ENCODE measurements at places on chromosomes 16 and 17.

- no peak for DNase-seq
Observed at GRCh38 chr16:88965411-88965810, 11.6 kb downstream of the CBFA2T3 start.

DNA sequence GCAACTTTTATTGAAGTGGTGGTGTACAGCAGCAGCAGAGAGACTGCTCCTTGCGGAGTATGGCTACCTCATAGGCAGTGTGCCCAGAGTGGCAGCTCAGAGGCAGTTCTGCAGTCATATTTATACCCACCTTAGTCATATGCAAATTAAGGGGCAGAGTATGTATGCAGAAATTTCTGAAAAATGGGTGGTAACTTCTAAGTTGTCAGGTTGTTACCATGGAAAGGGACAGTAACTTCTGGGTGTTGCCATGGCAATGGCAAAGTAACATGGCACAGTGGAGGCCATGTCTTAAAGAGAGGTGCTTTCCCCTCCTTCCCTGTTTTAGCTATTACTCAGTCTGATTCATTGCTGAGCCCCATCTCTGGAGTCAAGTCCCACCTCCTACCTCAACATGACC is 53.4 kb downstream of the MEOX1 start:
- peak; percentile 67 for DNase-seq

DNA sequence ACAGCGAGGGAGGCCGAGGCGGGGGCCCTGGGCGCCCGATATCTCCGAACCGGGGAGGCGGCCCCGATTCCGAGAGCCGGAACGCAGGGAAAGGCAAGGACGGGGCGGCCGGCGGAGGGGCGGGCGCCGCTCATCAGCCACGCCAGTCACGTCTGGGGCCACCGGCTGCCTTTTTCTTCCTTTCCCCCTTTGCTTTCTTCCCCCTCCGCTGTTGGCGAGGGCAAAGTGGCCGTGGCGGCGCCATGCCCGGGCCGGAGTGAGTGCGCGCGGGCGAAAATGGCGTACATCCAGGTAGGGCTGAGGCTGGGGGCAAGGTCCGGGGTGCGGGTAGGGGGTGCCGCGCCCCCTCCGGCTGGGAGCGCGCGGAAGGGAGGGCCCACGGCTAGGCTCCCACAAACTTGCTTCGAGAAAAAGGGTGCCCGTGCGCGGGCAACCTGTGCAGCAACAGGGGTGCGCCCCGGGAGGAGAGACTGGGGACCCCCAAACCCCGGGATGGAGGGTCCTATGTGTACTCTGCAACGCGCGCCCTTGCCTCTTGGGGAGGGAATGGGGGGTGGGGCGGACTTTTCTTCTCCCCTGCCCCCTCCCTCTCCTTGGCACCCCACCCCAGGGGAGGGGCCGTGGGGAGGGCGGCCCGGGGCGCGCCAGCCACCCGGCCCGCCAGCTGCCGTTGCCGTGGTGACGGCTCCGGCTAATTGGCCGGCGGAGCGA is 486 bp downstream of the SYT17 start:
- DNase-seq, result no peak

DNA sequence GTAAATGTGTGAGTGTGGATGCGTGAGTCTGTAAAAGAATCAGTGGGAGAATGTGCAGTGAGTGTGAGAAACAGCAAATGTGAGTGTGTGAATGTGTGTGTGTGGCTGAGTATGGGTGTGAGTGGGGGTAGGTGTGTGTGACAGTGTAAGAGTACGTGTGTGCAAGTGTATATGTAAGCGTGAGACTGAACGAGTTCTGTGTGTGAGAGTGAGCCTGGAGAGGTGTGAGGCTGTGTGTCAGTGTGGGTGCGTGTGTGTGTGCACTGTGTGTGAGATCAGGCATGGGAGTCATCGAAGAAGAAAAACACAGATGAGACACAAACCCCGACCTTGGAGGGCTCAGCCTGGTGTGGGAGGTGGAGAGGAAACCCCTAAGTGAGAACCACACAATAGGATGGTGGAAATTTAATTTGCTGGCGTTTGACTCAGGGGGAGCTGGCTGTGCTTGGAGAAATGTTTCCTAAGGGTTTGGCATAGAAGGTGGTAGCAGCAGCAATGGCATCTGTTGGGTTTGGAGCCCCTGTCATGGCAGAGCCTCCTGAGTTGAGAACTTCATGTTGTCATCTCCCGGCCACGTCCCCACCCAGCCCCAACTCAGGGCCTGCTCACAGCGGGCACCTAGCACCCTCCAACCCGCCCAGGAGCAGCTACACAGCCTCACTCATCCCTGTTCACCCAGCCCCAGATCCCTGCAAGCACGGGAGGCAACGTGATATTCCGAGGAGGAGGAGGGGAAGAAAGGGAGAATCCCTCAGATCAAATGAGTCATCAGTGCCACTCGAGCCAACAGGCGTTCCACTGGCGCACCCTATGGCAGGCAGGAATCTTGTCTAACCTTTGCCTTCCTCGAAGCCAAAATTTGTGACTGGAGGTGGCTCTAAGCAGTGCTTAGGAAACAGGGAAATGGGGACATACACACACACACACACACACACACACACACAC is 14.3 kb upstream of the NUBP1 start:
- DNase-seq, result peak; percentile 66

GRCh38 chr16:20901436-20902112 is 1.0 kb downstream of the LYRM1 start:
- peak; percentile 48 for DNase-seq

DNA sequence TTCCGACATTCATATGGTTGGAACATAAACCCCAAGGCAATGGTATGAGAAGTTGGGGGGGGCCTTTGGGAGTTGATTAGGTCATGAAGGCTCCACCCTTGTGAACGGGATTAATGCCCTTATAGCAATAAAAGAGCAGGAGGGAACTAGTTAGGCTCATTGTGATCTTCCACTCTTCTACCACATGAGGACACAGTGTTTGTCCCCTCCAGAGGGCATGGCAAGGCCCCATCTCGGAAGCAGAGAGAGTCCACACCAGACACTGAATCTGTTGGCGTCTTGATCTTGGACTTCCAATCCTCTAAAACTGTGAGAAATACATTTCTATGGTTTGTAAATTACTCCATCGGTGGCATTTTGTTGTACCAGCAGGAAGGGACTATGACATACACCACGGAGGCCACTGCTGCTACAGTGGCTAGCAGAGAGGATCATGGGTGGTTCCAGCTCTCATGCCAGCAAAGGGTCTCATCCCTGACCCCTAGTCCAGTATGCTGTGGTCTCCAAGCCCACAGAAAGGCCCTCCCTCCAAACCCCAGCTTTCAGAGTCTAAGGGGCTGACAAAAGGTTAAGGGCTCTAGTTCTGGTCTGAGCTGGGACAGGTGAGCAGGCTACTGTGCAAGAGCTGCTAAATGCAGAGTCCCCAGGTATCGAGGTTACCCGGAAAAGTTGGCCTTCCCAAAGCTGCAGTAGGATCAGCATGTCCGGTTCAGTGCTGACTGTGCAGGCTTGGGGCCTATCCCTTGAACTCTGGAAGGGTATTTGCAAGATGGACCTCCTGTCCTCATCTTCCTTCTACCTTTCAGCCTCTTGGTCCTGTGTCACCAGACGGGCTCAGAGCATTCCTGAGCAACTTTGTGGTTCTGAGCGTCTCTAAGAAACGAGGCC is 12.2 kb downstream of the CCR7 start:
- DNase-seq, result no peak

DNA sequence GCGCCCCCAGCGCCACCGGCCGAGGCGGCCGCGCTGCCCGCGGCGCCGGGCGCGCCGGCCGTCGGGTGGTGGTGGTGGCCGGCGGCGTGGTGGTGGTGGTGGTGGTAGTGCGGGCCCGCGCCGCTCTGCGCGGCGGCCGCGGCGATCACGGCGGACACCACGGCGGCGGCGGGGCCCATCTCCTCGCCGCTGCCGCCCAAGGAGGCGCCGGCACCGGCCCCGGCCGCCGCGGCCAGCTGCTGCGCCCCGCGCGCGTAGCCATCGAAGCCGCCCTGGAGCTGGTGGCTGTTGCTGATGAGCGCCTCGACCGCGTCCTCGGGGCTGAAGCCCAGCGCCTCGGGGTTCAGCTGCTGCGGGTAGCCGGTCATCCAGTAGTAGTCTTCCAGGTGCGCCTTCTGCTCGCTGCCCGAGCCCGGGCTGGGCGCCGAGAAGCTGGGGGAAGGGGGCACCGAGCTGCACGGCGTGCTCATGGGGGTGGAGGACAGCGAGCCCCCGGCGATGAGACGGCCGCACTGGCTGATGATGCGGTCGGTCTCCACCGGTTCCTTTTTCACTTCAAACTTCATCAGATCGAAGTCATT is 1.2 kb downstream of the MAF start:
- DNase-seq, result no peak

GRCh38 chr17:7046127-7046724 is 2.3 kb upstream of the SLC16A11 start:
- no peak for DNase-seq

DNA sequence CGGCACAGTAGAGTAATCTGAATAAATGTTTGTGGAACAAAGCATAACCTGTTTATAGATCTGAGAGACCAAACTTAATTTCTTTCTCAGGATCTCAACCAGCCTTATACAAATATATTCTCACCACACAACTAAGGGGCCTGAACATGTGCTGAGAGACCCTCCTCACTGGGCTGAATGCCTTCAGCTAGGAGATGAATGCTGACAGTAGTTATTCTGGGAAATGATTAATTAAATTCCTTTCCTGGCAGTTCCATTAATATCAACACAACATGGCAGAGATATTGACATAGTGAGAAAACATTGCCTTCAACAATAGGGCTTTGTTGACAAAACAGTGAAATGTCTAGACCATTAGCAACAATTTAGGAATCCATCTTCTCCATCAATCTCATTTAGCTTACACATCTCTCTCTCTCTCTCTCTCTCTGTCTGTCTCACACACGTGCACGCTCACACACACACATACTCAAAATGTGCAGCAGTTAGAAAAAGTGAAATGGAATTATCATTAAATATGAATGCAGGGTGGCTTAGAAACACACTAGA is 780.8 kb upstream of the CDH8 start:
- no peak for DNase-seq

- DNase-seq, result no peak
Observed at GRCh38 chr16:9061358-9061813, 30.1 kb upstream of the HAPSTR1 start.

DNA sequence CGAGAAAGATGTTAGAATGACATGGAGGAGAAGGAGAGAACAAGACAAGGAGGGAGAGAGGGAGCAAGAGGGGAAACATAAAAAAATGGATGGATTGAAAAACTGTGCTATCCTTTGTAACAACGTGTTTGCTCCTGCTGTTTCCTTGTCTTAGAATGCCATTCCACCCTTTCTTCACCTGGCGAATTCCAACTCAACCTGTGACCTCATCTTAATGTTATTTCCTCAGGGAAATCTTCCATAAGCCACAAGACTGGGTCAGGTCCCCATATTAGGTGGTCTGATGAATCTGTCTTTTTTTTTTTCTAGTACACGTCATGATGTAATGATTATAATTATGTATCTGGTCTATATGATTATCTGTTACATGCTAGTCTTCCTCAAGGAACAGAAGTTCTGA is 195.0 kb upstream of the MAF start:
- DNase-seq, result no peak

GRCh38 chr16:49521734-49522325 is 148.2 kb downstream of the C16orf78 start:
- no peak for DNase-seq

DNA sequence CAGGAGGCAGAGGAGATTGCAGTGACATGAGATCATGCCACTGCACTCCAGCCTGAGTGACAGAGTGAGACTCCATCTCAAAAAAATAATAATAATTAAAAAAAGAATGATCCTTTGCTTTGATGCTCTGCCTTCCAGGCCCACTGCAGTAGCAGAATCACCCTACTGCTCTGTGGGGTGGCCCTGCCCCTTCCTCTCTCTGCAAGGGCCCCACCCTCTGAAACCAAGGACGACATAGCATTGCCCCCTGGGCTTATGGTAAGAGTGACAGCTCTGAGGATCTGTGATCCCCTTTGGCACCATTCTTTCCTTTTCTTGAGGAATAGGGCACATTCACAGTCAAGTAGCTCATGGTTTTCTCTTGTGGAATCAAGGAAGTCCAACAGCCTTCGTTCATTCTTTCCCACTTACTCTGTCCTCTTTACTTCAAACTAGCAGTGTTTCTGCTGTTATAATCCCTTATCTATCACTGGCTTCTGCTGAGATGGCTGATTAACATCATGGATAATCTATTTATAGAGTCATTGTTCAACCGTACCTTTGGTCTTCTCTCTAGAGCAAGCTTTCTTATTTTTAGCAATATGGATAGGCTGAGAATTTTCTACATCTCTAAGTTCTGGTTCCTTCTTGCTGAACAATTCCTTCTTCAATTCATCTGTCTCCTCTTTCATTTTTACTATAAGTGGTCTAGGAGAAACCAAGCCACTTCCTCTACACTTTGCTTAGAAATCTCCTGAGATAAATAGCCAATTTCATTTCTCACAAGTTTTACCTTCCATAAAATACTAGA is 14.1 kb downstream of the RAD51C start:
- DNase-seq, result no peak

- DNase-seq, result no peak
Observed at GRCh38 chr17:28740406-28741357, 3.1 kb upstream of the TRAF4 start.

- no peak for DNase-seq
Observed at GRCh38 chr17:76797241-76797840, 59.4 kb downstream of the MFSD11 start.

DNA sequence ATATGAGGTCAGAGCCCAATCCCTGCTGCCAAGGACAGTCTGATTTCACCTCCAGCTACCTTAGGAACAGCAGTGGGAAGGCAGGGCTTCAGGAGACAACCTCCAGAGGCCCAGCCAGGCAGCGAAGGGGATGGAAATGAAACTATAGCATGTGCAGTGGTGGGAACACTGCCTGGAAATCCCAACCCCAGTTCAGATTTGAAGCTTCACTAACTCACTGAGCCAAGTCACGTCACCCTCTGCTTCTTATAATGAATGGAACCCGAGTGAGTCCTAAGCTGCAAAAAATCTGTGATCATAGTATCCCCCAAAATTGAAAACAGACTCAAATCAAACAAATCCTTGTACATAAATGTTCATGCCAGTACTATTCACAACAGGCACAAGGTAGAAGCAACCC is 36.0 kb upstream of the SLC39A11 start:
- no peak for DNase-seq

DNA sequence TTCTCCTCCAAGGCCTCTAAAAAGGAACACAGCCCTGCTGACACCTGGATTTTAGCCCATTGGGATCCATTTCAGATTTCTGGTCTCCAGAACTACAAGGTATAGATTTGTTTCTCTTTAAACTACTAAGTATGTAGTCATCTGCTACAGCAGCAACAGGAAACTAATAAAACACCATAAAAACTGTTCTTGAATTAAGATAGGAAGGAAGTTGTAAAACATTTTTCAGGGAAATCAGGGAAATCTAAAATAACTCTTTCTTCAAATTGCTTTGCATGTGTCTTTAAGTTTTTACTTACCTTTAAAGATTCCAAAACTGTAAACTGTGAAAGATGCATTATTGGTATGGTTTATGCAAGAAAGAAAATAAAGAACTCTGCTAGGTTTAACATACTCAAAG is 407.0 kb upstream of the TOM1L1 start:
- DNase-seq, result no peak

Measured in RCC 7860 (cell line).